ENCODE measurements at places on chromosomes 2 and 18.

- H3K27me3 ChIP-seq, result peaks cover 2% of the 10 kb centered on the region
- peaks cover 18% of the 10 kb centered on the region for H3K4me1 ChIP-seq
- H3K27ac ChIP-seq, result no peak overlapping the region
- DNase-seq, result no peak
- H3K36me3 ChIP-seq, result peaks cover 31% of the 10 kb centered on the region
- no peak overlapping the region for H3K4me3 ChIP-seq
Observed at GRCh38 chr2:10321622-10322021, 18.9 kb downstream of the HPCAL1 start.

DNA sequence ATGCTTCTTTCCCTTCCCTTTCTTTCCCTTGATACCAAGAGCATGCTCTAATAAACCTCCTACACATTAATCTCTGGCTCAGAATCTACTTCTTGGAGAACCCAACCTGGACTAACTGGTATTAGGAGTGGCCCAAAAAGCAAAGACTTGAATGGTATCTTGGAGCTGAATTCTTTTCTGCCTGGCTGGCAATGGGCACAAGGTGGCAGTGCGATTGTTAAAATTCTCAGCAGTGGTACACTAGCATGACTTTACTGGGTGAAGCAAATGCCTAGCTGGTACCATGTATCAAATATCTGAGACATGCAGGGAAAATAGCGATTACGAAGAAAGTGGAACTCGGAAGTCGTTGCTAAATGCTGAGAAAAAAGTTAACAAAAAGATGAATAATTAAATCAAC, 376.1 kb downstream of the XIRP2 start:
- no peak for DNase-seq
- no peak overlapping the region for H3K27ac ChIP-seq
- no peak overlapping the region for H3K4me3 ChIP-seq

- no peaks in the 10 kb centered on the region for H3K36me3 ChIP-seq
- no peak overlapping the region for H3K27ac ChIP-seq
- no peaks in the 10 kb centered on the region for H3K4me1 ChIP-seq
- DNase-seq, result no peak
- H3K4me3 ChIP-seq, result no peak overlapping the region
Observed at GRCh38 chr2:66189553-66189952, 245.4 kb upstream of the MEIS1 start.

DNA sequence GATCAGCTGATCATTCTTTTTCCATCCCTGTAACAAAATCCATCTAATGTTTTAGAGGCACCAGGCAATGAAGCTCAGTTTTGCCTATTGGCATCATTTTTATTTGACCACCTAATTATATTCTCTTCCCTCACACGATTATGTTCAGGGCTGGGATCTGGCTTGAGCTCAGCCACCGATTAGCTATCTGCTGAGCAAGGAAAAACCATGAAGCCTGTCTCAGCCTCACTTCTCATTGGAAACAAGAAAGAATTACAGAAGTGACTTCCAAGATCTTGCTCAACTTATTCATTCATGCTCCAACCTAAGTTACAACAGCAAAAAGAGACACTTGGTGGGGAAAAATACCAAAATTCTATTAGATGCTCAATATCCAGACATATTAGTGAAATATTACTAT, 139.0 kb upstream of the SH3BP4 start:
- no peaks in the 10 kb centered on the region for H3K36me3 ChIP-seq
- no peak for DNase-seq
- H3K27ac ChIP-seq, result no peak overlapping the region

GRCh38 chr18:7557973-7558372, 9.1 kb upstream of the PTPRM start:
- DNase-seq, result no peak
- H3K4me3 ChIP-seq, result no peak overlapping the region
- H3K27me3 ChIP-seq, result peaks cover 4% of the 10 kb centered on the region
- H3K4me1 ChIP-seq, result peaks cover 8% of the 10 kb centered on the region

DNA sequence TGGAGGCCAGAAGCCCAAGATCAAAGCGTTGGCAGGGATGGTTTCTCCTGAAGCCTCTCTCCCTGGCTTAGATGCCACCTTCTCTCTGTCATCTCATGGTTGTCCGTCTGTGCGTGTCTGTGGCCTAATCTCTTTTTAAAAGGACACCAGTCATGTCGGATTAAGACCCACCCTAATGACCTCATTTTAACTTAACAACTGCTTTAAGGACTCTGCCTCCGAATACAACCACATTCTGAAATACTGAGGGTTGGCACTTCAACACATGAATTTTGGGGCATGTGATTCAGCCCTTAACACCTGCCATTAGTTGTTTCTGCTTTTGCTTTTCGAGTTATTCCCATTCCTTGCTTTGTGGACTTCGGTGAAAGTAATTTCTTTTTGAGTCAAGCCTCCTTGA, 97.8 kb upstream of the SMIM21 start:
- peaks cover 19% of the 10 kb centered on the region for H3K27me3 ChIP-seq
- H3K4me1 ChIP-seq, result peaks cover under 1% of the 10 kb centered on the region
- H3K36me3 ChIP-seq, result no peaks in the 10 kb centered on the region

DNA sequence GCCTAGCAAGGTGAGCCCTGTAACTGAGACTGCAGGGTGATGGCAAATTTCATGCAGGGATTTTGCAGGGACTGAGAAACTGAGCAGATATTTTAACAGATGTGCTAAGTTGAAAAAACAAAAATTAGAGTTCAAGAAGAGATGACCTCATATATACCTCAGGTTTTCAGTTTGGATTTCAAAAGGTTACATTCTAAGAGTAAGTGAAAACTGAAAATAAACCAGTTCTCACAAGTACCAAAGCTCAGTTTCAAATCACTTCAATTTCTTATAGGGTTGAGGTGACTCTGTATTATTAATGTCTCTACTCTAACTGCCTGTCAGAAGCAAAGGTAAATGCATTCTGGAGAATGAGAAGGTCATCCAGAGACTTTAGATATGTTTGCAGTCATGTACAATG, 237.4 kb upstream of the VRK2 start:
- H3K36me3 ChIP-seq, result no peaks in the 10 kb centered on the region
- H3K27ac ChIP-seq, result no peak overlapping the region
- H3K4me3 ChIP-seq, result no peak overlapping the region
- H3K27me3 ChIP-seq, result peaks cover 4% of the 10 kb centered on the region

- no peak overlapping the region for H3K4me3 ChIP-seq
- no peaks in the 10 kb centered on the region for H3K27me3 ChIP-seq
- no peak overlapping the region for H3K27ac ChIP-seq
- no peaks in the 10 kb centered on the region for H3K4me1 ChIP-seq
- H3K36me3 ChIP-seq, result no peaks in the 10 kb centered on the region
Observed at GRCh38 chr2:125710561-125710960, 945.4 kb upstream of the GYPC start.

Data from HFFc6 (cell line).